Immature natural killer cell (primary cell): ENCODE measurements at places on chromosomes 5 and 9. TPM values are rescaled to one million over a fixed set of nuclear protein-coding genes. Genes with fewer than 3 reads are reported as not detected.
A peak's percentile ranks its signal among the peaks of the same experiment; 100 is the strongest.

DNA sequence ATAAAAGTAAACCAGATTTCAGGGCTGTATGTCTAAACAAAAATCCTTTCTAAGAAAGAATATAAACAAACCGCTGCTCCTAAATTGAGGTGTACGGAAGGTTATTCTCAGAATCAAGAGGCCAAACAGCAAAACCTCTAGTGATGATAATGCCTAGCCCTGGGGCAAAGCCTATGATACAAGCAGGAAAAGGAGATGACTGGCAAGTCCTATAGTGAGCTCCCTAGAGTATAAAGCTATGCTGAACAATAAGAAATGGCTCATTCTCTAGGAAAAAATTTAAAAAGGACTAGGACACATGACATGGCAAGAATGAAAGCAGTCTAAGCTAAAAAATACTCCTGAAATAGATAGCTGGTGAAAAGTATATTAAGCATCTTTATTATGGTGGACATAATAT, 187.1 kb downstream of the BNC2 start:
- no peak for DNase-seq

- DNase-seq, result no peak
Observed at GRCh38 chr9:90855208-90855902, 53.7 kb downstream of the SYK start.

GRCh38 chr5:138778234-138778633, 25.0 kb downstream of the CTNNA1 start:
- DNase-seq, result no peak

GRCh38 chr5:150809363-150809762, 30.8 kb downstream of the SMIM3 start:
- no peak for DNase-seq

DNA sequence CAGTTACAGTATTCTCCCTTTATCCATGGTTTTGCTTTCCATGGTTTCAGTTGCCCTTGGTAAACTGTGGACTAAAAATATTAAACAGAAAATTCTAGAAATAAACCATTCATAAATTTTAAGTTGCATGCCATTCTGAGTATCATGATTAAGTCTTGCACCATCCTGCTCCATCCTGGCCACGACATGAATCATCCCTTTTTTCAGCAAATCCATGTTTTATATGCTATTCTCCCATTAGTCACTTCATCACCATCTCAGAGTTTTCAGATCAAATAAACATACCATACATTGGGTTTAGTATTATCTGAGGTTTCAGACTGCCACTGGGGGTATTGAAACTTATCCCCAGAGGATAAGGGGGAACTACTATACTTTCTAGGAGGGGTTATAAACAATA, 234.4 kb upstream of the ATP10B start:
- no peak for DNase-seq

GRCh38 chr5:77437194-77437593, 54.9 kb downstream of the WDR41 start:
- no peak for DNase-seq

- peak; percentile 21 for DNase-seq
Observed at GRCh38 chr5:142548739-142549275, 137.1 kb downstream of the FGF1 start.

DNA sequence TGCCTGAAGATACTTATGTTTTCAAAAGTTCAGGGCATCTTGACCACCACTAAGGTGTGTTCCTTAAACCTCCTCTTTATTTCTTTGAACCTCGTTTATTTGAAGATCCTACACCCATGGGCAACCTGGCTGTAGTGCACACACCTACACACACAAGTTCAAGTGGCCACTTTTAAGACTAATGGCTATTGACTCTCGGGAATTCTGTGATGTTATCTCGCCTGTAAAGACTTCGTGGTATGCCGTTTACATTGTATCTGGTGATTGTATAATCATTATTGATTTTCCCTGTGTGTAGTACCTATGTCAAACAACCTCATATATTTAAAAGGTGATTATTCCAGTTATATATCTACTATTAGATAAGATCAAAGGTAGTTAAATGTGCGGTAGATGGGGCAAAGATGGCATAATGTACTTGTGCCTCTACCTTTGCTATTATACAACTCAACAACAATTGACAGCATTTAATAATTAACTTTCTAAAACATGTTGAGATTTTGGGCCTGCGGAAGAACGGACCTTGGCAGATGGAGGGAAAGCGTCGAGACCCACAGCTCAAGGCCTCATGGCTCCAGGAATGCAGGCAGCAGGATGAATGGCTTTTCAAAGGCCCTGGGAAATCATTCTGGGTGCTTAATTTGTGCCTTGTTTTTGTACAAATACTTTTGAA, 51.4 kb upstream of the IRX2 start:
- no peak for DNase-seq

Gene PLPPR1
- not detected for polyA plus RNA-seq

Gene EPB41L4A
- 11.7 TPM for polyA plus RNA-seq

Gene ENTPD2
- not detected for polyA plus RNA-seq

Gene CYLC2
- polyA plus RNA-seq, result not detected

Gene FBP2
- not detected for polyA plus RNA-seq

Gene PTGDS
- polyA plus RNA-seq, result 164 TPM

Gene AK1
- polyA plus RNA-seq, result not detected

Gene PCDHGA3
- 0.11 TPM for polyA plus RNA-seq
